ENCODE measurements at places on chromosomes 1 and 21.

DNA sequence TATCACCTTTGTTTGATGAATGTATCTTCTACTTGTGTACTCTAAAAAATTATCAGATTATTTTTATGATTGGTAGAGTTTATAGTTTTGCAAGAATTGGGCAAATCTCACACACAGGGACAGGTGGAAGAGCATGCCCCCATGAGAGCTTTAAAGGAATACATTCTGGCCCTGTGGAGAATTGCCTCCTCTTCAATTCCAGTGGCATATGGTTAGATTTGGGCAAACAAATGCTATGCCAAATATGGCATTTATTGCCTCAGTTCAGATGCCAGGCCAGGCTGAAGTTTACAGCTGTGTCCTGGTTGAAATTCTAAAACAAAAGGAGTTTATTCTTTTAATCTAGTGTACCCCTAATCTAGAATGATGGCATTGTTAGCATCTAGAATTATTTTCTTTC lies 162.4 kb upstream of the CACYBP start:
- DNase-seq, result no peak

DNA sequence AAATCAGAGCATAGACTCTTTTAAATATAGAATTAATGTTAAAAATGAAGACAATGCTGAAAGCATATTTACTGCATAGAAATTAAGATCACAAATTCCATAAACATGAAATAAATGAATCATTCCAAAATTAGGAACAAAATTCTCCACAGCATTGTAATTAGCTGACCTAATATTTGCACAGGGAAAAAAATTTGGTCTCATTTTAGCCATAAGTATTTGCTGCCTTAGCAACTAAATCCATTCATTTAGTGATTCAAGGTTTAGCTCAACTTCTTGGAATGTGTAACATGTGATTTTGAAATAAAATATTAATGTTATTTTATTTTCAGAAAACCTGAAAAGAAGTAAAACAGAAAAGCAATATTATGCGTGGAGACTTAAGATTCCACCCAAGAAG lies 25.5 kb downstream of the ADAMTS5 start:
- no peak for DNase-seq

GRCh38 chr1:49622877-49623276 lies 400.9 kb downstream of the AGBL4 start:
- no peak for DNase-seq

DNA sequence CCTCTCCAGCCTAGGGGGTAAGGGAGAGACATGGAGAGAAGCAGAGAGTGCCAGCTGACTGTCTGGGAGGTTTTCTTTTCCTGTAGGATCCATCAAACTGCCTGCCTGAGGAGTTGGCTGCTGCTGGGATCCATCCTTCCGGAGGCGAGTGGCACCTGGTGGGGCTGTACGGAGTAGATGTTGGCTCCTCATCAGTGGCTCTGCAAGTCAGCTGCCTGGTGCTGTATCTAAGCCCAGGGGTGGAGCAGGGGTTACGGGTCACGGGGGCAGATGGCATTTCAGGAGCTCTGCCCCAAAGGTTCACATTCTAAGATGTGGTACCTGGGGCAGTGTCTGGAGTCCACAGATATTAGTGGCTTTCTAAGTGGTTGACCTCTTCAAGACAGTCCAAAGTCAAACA lies 128.0 kb downstream of the ACTL8 start:
- no peak for DNase-seq

GRCh38 chr21:44960141-44961092 lies 20.6 kb downstream of the SLX9 start:
- DNase-seq, result no peak

- DNase-seq, result no peak
Measured at GRCh38 chr1:160658814-160659193, 12.0 kb upstream of the SLAMF1 start.

GRCh38 chr1:51726544-51727225 lies 109.8 kb downstream of the OSBPL9 start:
- DNase-seq, result no peak

DNA sequence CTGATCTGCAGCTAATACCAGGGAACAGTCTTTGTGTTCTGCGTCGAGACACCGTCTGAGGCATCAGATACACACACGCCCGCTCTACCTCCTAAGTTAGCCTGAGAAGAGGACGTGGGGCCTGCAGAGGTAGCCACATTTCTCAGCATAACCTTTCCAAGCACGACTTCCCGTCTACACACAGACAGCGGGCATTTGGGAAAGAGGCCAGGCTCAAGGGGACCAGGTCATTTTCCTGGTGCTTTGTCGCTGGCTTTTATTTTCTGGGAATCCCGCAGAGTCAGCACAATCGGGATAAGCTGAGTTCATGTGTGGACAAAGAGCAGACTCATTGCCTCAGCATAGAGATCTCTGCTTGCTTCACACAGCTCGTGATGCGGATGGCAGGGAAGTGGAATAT lies 72.5 kb upstream of the SMYD2 start:
- DNase-seq, result no peak

DNA sequence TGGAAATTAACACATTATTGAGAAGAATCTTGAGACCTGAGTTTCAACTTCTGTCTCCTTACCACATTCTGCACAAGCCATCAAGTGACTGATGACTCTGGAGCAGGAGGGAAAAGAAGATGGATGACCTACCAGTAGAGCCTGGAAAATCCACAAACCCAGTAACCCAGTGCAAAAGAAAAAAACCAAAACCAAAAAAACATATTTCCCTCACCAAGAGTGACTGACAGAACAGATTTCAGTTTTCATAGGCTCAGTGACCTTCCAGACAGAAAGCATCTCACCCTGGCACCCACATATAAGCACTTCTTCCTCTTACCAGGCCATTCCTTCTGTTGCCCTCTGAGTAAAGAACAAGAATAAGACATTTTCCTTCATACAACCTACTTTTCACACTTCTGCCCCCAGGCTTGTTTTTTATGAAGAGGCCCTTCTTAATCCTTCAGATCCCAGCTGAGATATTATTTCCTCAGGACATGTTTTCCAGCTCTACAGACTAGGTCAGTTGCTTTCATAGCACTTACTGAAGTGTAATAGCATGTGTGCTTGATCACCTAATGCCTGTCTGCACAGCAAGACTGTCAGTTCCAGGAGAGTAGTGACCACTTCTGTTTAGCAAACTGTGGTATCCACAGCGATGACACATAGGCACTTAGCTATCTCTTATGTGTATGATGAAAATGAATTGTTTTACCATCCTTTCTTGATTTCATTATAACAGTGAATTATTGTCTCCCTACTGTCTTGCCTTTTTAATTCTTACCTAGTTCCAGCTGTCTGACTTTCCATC lies 4.0 kb downstream of the TSACC start:
- DNase-seq, result no peak

DNA sequence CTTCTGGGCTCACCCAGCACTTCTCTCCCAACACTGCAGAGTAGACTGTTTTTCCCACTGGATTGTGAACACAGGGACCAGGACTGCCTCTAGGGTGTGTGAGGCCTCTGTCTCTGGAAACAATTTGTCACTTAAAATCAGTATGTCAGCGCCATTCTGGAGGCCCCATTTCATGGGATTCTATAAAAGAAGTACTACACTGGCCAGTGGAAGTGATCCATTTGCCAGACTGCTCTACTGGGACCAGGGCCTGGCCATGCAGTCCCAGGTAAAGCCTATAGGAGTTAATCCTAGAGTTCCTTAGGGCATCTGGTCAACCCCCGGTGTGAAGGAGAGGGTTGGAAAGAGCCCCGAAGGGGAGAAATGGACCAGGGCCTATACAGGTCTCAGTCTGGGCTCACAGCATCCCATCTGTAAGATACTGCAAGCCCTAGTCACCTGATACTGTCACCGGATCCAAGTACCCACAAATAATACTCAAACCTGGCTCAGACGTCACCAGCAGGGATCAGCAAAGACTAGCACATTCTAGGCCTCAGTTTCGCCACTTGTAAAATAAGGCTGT lies 245.0 kb downstream of the FOXD2 start:
- DNase-seq, result no peak

GRCh38 chr1:246527402-246528088 lies 20.5 kb upstream of the SMYD3 start:
- DNase-seq, result no peak

GRCh38 chr1:69929308-69930057 lies 275.9 kb downstream of the LRRC40 start:
- no peak for DNase-seq

- DNase-seq, result no peak
Measured at GRCh38 chr1:153360592-153361479, 3.2 kb downstream of the S100A9 start.

DNA sequence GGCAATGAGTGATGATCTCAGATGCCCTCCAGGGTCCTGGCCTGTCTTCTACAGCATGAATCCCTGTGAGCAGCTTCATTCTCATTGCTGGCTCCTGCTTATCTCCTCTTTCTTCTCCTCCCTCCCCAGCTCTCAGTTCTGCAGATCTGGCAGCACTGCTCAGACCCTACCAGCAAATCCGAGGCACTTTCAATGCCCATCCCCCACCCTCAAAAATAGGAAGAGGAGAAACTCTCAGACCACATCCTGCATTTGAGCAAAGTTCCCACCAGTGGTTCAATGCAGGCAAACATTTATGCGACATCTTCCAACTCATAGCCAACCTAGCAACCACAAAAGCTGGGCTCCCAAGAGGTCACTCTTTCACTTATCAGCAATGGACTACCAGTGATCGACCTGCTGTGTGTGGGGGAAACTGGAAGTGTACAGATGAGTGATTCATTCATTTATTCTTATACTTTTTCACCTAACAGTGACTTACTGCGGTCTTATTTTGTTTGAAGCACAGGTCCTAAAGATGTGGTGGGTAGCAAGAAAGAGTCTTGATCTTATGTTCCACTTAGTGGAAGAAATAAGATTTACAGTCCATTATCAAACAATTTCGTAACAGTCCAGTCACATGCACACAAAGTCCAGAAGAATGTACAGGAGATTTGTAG lies 5.8 kb upstream of the CHI3L2 start:
- DNase-seq, result no peak

- no peak for DNase-seq
Measured at GRCh38 chr1:119279456-119280381, 88.9 kb upstream of the HAO2 start.

- DNase-seq, result no peak
Measured at GRCh38 chr21:20631633-20632032, 366.6 kb upstream of the NCAM2 start.

- no peak for DNase-seq
Measured at GRCh38 chr1:206949208-206949607, 2.9 kb upstream of the PIGR start.

GRCh38 chr1:33322109-33322508 lies 1.2 kb upstream of the A3GALT2 start:
- no peak for DNase-seq

All from stimulated activated CD8-positive, alpha-beta memory T cell treated with anti-CD3 and anti-CD28 coated beads, Interleukin-7, amount 100 ng/mL, for 24 hours (primary cell).